ENCODE measurements at places on chromosomes 3 and 15. TPM values are rescaled to one million over a fixed set of nuclear protein-coding genes. Genes with fewer than 3 reads are reported as not detected.

- no peak overlapping the region for H3K27ac ChIP-seq
- H3K27me3 ChIP-seq, result no peaks in the 10 kb centered on the region
- no peak overlapping the region for H3K4me3 ChIP-seq
- no peaks in the 10 kb centered on the region for H3K36me3 ChIP-seq
- peaks cover 3% of the 10 kb centered on the region for H3K4me1 ChIP-seq
Measured at GRCh38 chr3:191768421-191768820, 307.5 kb downstream of the PYDC2 start.

DNA sequence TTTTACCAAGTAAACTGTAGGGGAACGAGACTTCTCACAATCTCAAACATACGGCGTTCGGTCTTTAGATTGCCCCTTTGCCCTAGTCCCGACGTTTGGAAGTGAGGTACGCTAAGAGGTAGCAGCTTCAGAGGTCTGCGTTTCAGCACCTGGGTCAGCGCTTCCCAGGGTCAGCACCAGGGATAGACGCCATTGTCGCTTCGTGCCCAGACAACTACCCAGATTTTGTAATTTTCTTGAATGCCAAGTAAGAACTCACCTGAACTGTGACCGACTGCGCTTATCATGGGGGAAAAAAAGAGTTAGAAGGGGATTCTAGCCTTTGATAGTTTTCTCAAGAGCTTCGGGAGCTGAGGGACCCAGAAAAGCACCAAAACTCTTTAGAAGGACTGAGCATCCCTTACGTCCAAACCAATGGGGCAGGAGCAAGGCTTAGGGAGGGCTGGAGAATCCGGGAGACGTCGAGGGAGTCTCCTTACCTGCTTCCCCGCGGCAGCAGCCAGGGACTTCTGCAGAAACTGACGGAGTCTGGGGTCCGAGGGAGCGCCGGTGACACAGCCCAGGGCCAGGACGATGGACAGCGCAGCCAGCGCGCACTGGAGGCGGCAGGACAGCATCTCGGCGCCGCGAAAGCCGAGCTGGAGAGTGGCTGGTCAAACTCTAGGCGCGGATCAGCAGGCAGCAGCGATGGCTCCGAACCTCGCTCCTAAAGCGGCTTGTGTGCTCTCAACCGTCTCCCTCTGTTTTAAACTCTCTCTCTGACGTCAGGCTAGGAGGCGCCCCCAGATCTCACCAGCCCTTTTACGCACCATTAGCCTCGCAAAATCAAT is at the start of gene SST:
SST (minus strand) TSS at position 720 of the 830 bp plus-strand sequence; CDS start at position 617, 103 bp downstream.
- peak; percentile 60 for DNase-seq
- H3K27ac ChIP-seq, result no peak within 1 kb of the TSS
- no peaks in the 10 kb centered on the region for H3K36me3 ChIP-seq
- no peak within 1 kb of the TSS for H3K4me3 ChIP-seq

GRCh38 chr3:46471371-46471914 is 6.7 kb upstream of the LTF start:
- DNase-seq, result no peak
- peaks cover 4% of the 10 kb centered on the region for H3K27me3 ChIP-seq
- no peaks in the 10 kb centered on the region for H3K36me3 ChIP-seq
- no peak overlapping the region for H3K27ac ChIP-seq
- no peak overlapping the region for H3K4me3 ChIP-seq

DNA sequence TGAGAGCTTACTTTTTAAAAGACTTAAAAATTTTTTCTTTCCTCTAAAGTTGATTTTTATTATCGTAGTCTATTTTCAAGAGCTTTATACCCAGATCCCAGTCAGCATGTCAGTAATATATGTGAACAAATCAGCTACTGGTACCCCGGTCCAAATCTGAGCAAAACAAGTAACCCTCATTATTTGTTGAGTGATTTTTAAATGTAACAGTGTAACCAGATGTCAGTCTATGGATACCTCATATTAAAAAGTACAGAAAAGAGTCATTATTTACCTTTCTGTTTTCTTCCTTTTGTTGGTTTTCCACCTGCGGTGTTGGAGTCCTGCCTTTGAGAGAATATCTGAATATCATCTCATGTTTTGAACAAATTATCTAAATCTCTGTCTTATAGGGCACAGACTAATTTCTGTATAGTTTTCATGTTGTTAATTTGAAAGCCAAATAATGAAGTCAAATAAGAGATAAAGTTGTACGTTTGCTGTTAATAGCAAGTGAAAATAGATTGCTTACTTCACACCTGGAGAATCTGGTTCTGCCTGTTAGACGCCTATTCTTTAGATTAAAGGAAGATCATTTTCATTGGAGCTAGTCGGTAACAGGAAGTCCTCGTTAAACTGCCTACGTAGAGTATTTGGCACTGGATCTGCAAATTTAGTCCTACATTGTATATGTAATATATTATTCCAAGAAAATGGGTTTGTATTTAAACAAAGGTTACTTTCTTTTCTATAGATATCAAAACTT is at the start of gene STX19:
STX19 (minus strand) TSS at position 505 of the 745 bp plus-strand sequence. CDS start 13,328 bp downstream, outside the sequence.
- no peaks in the 10 kb centered on the region for H3K4me1 ChIP-seq
- no peak within 1 kb of the TSS for H3K27ac ChIP-seq
- H3K27me3 ChIP-seq, result no peaks in the 10 kb centered on the region
- H3K36me3 ChIP-seq, result no peaks in the 10 kb centered on the region

- H3K27me3 ChIP-seq, result no peaks in the 10 kb centered on the region
- peak; percentile 44 for DNase-seq
- H3K36me3 ChIP-seq, result peaks cover 12% of the 10 kb centered on the region
- H3K27ac ChIP-seq, result peak overlapping the region; percentile 1
Measured at GRCh38 chr3:136939489-136939888, 18.3 kb upstream of the IL20RB start.

Gene ARPIN
- 5.9 TPM for total RNA-seq

All from A673 (cell line).